T follicular helper cell (primary cell): ENCODE measurements at places on chromosomes 1 and 21.

DNA sequence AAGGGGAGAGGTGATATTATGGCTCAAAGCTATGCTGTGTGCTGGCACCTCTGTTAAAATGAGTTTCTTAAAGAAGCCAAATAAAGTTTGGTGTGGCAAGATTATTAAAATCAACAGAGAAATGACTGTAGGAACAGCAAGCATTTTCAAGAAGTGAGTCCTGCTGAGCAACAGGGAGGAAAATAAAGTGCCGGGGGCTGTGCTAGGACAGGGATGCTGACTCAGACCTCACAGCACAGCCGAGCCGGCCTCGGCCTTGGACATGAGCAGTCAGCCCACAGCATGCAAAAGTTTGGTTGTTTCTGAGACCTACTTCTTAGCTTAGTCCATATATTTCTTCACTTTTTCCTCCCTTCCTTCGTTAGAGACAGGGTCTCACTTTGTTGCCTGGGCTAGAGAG lies 19.2 kb downstream of the CNIH3 start:
- no peak for DNase-seq

DNA sequence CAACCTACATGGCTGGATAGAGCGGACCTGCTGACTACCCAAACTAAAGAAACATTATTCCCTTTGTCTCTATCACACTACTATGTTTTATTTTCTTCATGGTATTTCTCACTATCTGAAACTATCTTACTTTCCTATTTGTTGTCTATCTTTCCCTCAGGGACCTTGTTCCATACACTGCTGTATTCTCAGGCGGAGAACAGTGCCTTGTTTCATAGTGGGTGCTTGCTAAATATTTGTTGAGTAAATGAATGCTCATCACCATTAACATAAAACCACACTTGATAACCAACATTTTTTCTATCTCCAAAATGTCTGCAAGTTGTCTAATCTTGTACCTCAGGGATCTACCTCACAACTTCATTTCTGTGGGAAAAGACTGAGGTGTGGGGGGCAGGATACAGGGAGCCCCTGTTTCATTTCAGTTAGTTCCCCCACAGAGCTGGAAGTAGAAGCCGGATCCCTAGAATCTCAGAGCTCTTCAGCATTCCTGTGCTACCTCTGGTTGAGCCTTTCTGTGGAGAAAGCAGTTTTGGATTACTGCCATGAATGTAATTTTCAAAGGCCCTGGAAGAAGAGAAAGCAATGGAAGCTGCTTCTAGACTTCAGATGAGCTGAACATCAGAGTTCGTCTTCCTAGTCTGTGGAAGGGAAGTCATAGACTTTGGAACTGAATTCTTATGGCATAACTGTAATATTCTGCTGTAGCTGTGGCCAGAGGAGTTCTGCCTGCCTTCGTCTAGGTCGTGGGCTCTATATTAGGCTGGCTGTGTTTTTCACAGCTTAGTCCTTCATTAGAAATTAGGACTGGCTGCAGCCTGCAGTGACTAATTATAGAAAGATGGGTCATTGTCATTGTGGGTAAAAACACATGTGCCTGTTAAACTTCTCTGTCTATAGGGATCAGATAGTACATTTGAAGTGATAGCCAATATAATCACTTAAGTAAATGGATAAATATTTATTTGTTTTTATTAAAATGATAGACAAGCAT lies 293.2 kb upstream of the SGIP1 start:
- DNase-seq, result no peak

GRCh38 chr1:77416692-77417450 lies 135.1 kb downstream of the AK5 start:
- DNase-seq, result no peak

DNA sequence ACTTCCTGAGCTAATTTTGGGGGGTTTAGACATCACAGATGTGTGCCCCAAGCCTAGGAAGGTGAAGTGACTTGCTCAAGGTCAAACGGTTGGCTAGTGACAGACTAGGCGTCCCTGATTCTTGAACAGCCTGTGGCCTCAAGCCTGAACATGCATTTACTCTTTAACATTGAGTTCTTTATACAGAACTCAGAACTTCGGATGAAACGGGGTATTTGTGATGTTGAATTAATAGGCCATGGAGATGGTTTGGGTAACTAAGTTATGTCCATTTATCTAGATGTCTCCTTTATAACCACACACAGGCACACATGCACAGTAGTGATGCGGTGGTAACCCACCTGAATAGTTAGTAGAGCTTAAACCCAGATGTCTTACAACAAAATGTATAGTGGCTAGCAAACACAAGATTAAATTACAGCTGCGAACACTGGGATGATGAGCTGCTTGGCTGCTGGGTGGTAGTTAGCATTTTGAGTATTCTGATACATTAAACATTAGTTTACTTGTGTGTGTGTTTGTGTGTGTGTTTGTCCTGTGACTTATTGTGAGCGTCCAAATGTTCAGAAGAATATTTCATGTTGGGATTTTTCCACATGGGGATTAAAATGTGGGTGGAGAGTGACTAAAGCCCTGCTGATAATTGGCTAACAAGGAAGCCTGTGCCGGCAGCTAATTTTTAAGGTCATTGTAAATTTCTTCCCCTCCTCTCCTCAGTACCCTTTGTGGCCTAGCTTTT lies 2.3 kb downstream of the ATP1A1 start:
- DNase-seq, result no peak

- no peak for DNase-seq
Measured at GRCh38 chr1:77900687-77901293, 12.4 kb downstream of the NEXN start.
